Activated T-cell treated with anti-CD3 and anti-CD28 coated beads, Interleukin-2, amount 50 U/mL, for 48 hours (primary cell): ENCODE measurements at places on chromosomes 11 and 22.
A peak's percentile ranks its signal among the peaks of the same experiment; 100 is the strongest.

- no peak for DNase-seq
These were observed 909 bp upstream of the ZNRD2 start for GRCh38 chr11:65569164-65569972.

DNA sequence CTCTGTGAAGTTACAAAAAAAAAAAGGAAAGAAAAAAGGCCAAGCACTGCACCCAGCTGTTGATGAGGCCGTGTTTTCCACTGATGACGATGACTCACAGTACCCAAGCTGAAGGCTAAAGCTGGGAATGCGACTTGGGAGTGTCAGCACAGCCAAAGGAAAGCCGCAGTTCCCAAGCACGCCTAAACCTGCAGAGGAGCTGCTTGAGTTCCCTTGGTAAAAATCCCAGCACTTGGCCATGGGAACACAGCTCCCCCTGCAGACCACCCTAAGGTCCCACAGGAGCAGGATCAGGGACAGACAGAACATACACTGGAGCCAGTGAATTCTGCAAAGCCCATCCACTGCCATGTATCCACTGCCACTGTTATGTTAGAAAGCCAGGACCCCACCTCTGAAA lies 39.9 kb downstream of the SERGEF start:
- no peak for DNase-seq

GRCh38 chr11:70556884-70557741 lies 158.8 kb downstream of the CTTN start:
- DNase-seq = no peak

GRCh38 chr11:87299041-87299481 lies 261.3 kb downstream of the TMEM135 start:
- DNase-seq = no peak

- DNase-seq = no peak
These were observed 20.9 kb downstream of the EMSY start for GRCh38 chr11:76465701-76466100.

GRCh38 chr11:35237860-35238715 lies 99.1 kb downstream of the CD44 start:
- DNase-seq = peak; percentile 56

- peak; percentile 54 for DNase-seq
These were observed 369 bp downstream of the DHCR7 start for GRCh38 chr11:71447791-71448256.

GRCh38 chr11:35064114-35064800 lies 74.7 kb upstream of the CD44 start:
- DNase-seq = no peak
